ENCODE measurements at places on chromosomes 4 and X.
A peak's percentile ranks its signal among the peaks of the same experiment; 100 is the strongest.

DNA sequence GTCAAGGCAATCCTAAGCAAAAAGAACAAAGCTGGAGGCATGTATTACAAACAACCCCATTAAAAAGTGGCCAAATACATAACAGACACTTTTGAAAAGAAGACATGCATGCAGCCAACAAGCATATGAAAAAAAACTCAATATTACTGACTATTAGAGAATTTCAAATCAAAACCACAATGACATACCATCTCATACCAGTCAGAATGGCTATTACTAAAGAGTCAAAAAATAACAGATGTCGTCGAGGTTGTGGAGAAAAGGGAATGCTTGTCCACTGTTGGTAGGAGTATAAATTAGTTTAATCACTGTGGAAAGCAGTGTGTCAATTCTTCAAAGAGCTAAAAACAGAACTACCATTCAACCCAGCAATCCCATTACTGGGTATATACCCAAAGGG, 604.6 kb upstream of the GRIA3 start:
- no peak for DNase-seq
- H3K27ac ChIP-seq: no peak overlapping the region
- H3K36me3 ChIP-seq: no peaks in the 10 kb centered on the region
- no peak overlapping the region for H3K4me3 ChIP-seq

- no peaks in the 10 kb centered on the region for H3K36me3 ChIP-seq
- H3K27ac ChIP-seq: no peak overlapping the region
- DNase-seq: no peak
- H3K4me3 ChIP-seq: peak overlapping the region; percentile 11
- no peaks in the 10 kb centered on the region for H3K4me1 ChIP-seq
Observed at GRCh38 chrX:41276661-41277506, 57.1 kb upstream of the DDX3X start.

- DNase-seq: no peak
- H3K27me3 ChIP-seq: no peaks in the 10 kb centered on the region
- H3K27ac ChIP-seq: no peak overlapping the region
- no peak overlapping the region for H3K4me3 ChIP-seq
- H3K4me1 ChIP-seq: no peaks in the 10 kb centered on the region
- H3K36me3 ChIP-seq: no peaks in the 10 kb centered on the region
Observed at GRCh38 chrX:132059973-132060540, 37.0 kb downstream of the STK26 start.

DNA sequence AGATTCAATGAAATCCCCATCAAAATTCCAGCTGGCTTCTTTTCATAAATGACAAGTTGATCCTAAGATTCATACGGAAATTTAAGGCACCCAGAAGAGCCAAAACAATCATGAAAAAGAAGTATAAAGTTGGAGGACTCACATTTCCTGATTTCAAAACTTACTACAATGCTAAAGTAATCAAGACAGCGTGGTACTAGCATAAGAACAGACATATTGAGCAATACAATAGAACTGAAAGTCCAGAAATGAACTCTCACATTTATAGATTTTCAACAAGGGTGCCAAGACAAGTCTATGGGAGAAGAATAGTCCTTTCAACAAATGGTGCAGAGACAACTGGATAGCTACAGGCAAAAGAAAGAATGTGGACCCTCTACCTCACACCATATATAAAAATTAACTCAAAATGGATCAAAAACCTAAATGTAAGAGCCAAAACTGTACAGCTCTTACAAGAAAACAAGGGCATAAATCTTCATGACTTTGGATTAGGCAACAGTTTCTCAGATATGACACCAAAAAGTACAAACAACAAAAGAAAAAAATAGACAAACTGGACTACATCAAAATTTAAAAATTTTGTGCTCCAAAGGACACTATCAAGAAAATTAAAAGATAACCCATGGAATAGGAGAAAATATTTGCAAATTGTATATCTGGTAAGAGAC, 28.5 kb downstream of the SASH3 start:
- no peak for DNase-seq
- no peaks in the 10 kb centered on the region for H3K4me1 ChIP-seq
- H3K36me3 ChIP-seq: peaks cover 17% of the 10 kb centered on the region
- no peak overlapping the region for H3K27ac ChIP-seq
- no peaks in the 10 kb centered on the region for H3K27me3 ChIP-seq
- H3K4me3 ChIP-seq: no peak overlapping the region

DNA sequence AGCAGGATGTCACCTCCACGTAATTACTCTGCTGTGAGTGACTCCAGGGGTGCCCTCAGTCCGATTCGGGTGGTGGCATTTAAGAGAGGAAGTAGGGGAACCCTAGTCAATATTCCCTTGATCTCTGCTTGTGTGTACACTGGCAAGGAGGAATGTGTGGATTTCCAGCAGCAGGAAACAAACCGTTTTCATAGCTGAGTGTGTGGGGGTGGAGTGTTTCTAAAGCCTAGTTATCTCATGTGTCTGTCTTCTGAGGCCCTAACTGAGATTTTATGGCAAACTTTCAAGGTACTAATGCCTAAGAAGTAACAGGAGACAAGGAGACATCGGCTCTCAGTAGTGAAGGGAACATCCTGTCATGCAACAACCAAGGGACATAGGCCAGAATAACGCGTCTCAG, 6.6 kb upstream of the CLDN24 start:
- DNase-seq: no peak
- peaks cover 17% of the 10 kb centered on the region for H3K36me3 ChIP-seq
- peaks cover 3% of the 10 kb centered on the region for H3K27me3 ChIP-seq
